ENCODE measurements at places on chromosomes 5 and 9. TPM values are rescaled to one million over a fixed set of nuclear protein-coding genes. Genes with fewer than 3 reads are reported as not detected.

- no peak for DNase-seq
These were observed 10.0 kb downstream of the CRAT start for GRCh38 chr9:129100383-129101169.

Gene NR2F1-AS1
- 1.8 TPM for total RNA-seq

GRCh38 chr5:14209836-14210235, 66.7 kb downstream of the TRIO start:
- no peak for DNase-seq

DNA sequence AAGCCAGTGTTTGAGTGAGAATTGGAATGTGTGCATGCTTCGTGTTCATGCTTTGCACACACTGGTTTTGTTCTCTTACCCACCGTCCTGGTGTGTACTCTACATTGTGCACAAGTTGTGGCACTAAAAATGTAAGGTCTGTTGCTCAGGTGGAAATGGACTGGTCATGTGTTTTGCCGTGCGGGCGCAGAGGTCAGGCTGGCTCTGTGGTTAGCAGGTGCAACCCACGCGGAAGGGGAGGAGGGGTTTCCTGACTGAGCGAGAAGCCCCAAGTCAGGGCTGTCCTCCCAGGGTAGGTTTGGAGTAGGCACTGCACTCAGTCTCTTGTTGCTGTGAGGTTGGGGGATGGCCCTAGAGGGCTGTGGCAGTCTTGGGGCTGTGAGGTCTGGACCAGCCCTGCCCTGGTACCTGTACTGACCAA, 86.6 kb downstream of the EHMT1 start:
- no peak for DNase-seq

DNA sequence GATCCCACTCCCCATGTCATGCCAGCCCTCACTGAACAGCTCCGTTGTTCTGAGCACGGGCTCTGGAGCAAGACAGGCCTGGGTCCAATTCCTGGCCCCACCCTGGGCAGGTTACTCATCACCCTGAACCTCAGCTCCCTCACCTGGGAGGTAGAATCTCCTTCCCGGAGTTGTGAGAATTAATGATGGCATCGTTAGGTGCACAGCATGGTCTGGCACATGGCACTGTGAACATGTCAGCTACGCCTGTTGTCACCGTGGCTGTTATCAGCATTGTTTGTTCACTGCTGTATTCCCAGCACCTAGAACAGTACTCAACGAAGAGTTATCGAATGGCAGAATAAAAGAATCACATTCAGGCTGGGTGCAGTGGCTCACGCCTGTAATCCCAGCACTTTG, 43.0 kb downstream of the LRSAM1 start:
- DNase-seq: no peak

Gene ROR2
- 0.15 TPM for total RNA-seq

DNA sequence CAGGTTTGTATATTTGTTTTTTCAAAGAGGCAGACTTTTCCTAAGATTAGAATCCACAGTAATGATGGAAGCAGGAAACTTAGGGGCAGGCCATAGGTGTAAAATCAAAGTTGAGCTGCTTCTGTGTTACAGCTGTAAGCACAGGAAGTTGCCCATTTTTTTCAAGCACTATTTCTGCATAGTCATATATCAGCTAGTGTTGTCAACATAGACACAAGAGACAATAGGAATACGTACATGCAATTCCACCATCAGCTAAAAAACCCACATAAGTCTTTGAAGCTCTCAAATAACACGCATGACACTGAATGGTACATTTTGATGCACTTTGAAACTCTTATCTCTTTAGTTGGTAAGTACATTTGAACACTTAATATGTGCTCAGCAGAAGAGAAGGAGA, 20.2 kb upstream of the SMIM15 start:
- DNase-seq: no peak

DNA sequence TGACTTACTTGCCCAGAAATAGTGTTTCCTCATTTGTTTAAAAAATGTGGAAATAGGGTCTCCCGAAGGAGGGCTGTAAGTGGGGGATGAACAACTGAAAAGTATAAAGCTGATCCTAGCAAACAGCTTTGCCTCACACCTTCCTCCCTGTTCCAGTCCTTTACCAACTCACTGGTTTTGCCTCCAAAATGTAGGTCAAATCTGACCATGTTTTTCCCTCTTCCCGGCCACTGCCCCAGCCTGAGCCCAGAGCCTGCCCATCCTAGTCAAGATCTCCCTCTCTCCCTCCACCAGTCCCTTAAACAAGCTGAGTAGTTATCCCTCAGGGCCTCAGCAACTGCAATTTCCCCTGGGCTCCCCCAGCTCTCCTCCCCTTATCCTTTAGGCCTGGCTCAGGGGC, 82.4 kb upstream of the FBXW11 start:
- no peak for DNase-seq
